ENCODE measurements at places on chromosomes 6 and 20. TPM values are rescaled to one million over a fixed set of nuclear protein-coding genes. Genes with fewer than 3 reads are reported as not detected.

FABP7 gene
- 1.2 TPM for total RNA-seq

C4B gene
- 2.3 TPM for total RNA-seq

CCM2L gene
- not detected for total RNA-seq

TUBB2B gene
- 158 TPM for total RNA-seq

SYCP2 gene
- 0.37 TPM for total RNA-seq

LRRC1 gene
- 3.9 TPM for total RNA-seq

SASH1 gene
- 19.2 TPM for total RNA-seq

- peaks cover 14% of the 10 kb centered on the region for H3K36me3 ChIP-seq
- peak overlapping the region; percentile 66 for H3K4me3 ChIP-seq
- peaks cover 16% of the 10 kb centered on the region for H3K4me1 ChIP-seq
- DNase-seq: peak; percentile 79
- peak overlapping the region; percentile 58 for H3K27ac ChIP-seq
These were observed 961 bp downstream of the RRBP1 start for GRCh38 chr20:17680836-17681725.

DNA sequence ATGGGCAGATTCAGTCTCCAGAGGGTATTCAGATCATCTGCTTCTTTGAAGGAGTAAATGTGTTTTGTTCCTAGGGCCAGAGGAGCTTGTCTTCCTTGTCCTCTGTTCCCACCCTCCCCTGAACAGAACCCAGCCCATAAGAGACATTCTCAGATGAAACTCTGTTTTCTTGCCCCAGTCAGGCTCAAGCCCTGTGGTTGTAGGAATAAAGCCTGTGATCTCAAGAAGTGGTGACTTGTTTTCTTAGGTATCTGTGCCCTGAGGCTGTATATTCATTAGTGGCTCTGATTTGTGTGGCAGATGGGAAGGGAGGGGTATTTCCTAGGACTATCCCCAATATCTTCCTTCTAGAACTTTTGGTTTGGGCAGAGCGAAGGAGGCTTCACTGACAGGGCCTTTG is 27.9 kb downstream of the GSS start:
- no peak for DNase-seq
- no peak overlapping the region for H3K4me3 ChIP-seq
- H3K36me3 ChIP-seq: peaks cover 74% of the 10 kb centered on the region
- no peak overlapping the region for H3K27ac ChIP-seq
- no peaks in the 10 kb centered on the region for H3K27me3 ChIP-seq

DNA sequence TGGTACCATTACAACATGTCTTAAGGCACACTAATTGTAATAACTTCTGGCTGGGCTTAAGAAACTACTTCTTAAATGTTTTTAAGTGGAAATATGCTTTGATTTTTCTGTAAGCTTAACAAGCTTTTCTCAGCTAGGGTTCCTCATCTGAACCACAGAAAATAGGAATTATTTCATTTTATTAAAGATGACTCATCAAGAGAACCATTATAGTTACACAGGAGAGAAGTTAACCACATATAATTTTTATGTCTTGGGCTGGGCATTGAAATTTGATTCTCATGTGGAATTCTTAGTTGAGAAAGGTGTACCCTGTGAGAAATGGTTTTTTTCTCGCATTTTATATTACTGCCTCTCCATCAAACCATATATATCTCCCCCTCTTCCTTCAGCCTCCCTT is 75.1 kb downstream of the QKI start:
- DNase-seq: no peak
- H3K4me3 ChIP-seq: no peak overlapping the region
- H3K27me3 ChIP-seq: no peaks in the 10 kb centered on the region
- peaks cover 32% of the 10 kb centered on the region for H3K4me1 ChIP-seq
- no peak overlapping the region for H3K27ac ChIP-seq
- H3K36me3 ChIP-seq: no peaks in the 10 kb centered on the region

DNA sequence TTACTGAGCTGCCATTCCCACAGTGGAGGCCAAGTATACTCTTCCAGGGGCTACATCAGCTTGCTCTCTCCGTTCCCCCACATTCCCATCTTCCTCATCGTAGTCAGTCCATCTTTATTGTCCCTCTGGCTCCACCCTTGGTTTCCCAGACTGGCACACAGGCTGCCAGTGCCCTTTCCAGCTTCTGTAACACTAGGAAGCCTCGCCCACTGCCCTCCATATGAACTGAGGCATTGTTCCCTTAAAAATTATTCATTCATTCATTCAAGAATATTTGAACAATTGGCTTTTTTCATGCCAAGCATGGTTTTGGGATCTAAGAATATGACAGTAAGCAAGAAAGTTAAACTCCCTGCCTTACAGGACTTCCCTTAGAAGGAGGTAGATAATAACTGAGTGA is 14.3 kb downstream of the ROS1 start:
- no peaks in the 10 kb centered on the region for H3K4me1 ChIP-seq
- no peak overlapping the region for H3K27ac ChIP-seq
- no peaks in the 10 kb centered on the region for H3K36me3 ChIP-seq
- H3K4me3 ChIP-seq: no peak overlapping the region

GRCh38 chr6:31794866-31795615 is 511 bp downstream of the VARS1 start:
- peaks cover 52% of the 10 kb centered on the region for H3K36me3 ChIP-seq
- H3K4me1 ChIP-seq: peaks cover 11% of the 10 kb centered on the region
- H3K4me3 ChIP-seq: peak overlapping the region; percentile 84
- H3K27ac ChIP-seq: peak overlapping the region; percentile 99
- DNase-seq: peak; percentile 69
- H3K27me3 ChIP-seq: no peaks in the 10 kb centered on the region

GRCh38 chr6:13278991-13279390 is 49.3 kb downstream of the TBC1D7 start:
- no peaks in the 10 kb centered on the region for H3K27me3 ChIP-seq
- peak; percentile 46 for DNase-seq
- no peaks in the 10 kb centered on the region for H3K4me1 ChIP-seq
- no peaks in the 10 kb centered on the region for H3K36me3 ChIP-seq

- no peak overlapping the region for H3K27ac ChIP-seq
- H3K4me3 ChIP-seq: no peak overlapping the region
- no peaks in the 10 kb centered on the region for H3K36me3 ChIP-seq
- DNase-seq: no peak
These were observed 118.1 kb downstream of the FAM120B start for GRCh38 chr6:170424604-170425126.

GRCh38 chr20:53081916-53082863 is 110.0 kb downstream of the TSHZ2 start:
- no peaks in the 10 kb centered on the region for H3K36me3 ChIP-seq
- no peak overlapping the region for H3K4me3 ChIP-seq
- peaks cover 53% of the 10 kb centered on the region for H3K4me1 ChIP-seq
- H3K27me3 ChIP-seq: no peaks in the 10 kb centered on the region

DNA sequence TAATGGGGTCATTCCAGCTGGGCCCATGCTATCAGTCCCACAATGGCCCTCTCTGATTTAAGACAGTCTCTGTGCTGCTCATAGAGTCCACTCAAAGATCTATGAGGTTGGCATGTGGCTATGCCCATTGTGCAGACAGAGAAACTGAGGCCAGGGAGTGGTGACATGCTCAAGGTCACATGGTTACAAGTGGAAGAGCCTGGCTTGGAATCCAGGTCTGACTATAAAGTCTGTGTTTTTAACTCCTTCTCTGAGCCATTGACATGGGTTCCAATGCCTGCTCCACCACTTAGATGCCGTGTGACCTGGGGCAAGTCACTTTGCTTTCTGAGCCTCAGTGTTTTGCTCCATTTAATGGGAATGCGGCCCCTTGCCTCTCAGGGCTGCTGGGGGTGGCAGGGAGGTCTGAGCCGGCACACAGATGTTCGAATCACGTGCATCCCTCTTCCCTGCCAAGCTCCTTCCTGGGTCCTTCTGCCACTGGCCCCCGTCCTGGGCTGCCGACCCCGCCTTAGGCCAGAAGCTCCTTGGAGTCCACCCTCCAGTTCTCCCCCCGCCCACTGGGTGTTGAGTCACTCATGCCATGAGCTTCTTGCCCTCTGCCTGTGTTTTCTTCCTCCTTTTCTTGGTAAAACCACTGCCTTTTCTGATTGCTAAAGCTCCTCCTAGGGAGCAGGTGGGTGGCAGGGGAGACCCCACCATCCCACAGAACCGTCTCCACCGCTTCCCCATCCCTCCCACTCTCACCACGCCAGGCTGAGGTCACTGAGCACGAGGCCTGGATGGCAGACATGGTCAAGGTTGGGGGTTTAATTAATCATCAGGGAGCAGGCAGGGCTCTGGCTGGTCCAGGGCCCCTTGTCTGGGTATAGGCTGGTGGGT is 35.7 kb downstream of the CEBPB start:
- no peaks in the 10 kb centered on the region for H3K4me1 ChIP-seq
- no peaks in the 10 kb centered on the region for H3K27me3 ChIP-seq
- H3K4me3 ChIP-seq: no peak overlapping the region
- DNase-seq: no peak

DNA sequence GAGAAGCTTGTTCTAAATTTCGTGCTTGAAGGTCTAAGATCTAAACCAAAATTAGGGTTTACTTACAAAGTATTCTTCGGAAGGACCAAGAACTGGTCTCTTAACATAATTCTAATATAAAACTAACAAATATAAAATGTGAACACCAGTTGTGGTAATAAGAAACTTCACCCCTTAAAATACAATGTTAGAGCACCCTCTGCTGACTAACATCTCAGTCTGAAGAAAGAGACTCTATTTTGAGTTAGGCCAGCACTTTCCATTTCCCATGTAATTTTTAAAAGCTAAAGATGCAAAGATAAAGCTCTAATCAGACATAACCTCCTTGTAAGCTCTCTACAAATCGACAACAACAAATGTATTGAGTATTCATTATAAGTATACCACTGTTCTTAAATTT is 24.6 kb downstream of the ATG5 start:
- DNase-seq: peak; percentile 54
- no peak overlapping the region for H3K4me3 ChIP-seq
- H3K27ac ChIP-seq: no peak overlapping the region
- H3K27me3 ChIP-seq: no peaks in the 10 kb centered on the region
- no peaks in the 10 kb centered on the region for H3K36me3 ChIP-seq
